Heart left ventricle (tissue), 16 donors: ENCODE measurements at places on chromosomes 12 and 14. TPM values are rescaled to one million over a fixed set of nuclear protein-coding genes. Genes with fewer than 3 reads are reported as not detected.

The EMP1 gene
- 281 TPM for total RNA-seq

DNA sequence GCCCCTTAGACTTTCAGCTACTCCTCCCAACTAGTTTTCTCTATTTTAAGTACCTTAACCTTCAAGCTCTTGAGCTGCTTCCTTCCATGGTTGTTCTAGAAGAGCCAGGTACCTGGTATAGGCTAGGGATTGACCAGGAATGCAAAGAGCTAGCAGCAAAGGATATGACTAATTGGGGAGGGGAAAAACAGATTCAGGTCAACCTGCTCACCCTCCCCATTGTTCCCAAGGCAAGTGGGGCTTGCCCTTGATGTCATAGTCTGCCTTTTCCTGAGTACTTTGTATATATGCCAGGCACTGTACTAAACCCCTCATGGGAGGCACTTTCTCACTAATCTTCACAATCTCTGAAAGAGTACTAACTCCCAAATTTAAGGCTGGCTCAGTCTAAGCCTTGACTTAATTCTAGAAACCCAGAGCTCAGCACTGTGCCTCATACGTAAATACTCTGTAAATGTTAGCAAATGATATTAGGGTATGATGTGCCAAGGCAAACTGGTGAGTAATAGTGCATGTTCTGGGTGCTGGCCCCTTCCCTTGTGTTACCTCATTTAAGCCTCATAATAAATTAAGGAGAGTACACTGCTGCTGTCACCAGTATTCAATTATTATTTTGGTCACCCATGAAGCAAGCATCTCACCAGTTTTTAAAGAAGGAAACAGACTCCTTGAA, 42.2 kb downstream of the SUDS3 start:
- no peak for DNase-seq
- H3K4me1 ChIP-seq = no peaks in the 10 kb centered on the region
- H3K36me3 ChIP-seq = peaks cover 46% of the 10 kb centered on the region
- no peaks in the 10 kb centered on the region for H3K27me3 ChIP-seq

The PCNX4 gene
- 22.1 TPM for total RNA-seq

The PCED1B gene
- total RNA-seq = 0.39 TPM

GRCh38 chr12:4270016-4270830, 3.3 kb upstream of the CCND2 start:
- peak overlapping the region; percentile 95 for H3K27ac ChIP-seq
- H3K4me1 ChIP-seq = peaks cover 48% of the 10 kb centered on the region
- peak overlapping the region; percentile 87 for H3K4me3 ChIP-seq
- peak; percentile 64 for DNase-seq

DNA sequence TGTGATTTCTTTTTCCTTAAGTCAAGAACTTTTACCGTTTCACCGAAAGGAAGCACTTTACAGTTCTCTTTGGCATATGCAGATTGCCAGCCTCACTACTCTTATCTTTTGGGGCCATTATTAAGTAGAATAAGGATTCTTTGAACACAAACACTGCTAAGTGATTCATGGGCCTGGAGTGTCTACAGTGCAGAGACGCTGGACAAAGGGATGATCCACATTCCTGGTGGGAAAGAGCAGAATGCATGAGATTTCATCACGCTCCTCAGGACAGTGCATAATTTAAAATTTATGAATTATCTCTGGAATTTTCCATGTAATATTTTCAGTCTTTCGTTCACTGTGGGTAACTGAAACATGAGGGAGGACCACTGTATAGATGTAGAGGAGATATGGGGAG, 90.2 kb downstream of the TTLL5 start:
- no peak overlapping the region for H3K27ac ChIP-seq
- H3K27me3 ChIP-seq = no peaks in the 10 kb centered on the region
- peaks cover 43% of the 10 kb centered on the region for H3K36me3 ChIP-seq
- DNase-seq = no peak
- H3K4me1 ChIP-seq = peaks cover 6% of the 10 kb centered on the region

The IRAK4 gene
- 4.6 TPM for total RNA-seq

DNA sequence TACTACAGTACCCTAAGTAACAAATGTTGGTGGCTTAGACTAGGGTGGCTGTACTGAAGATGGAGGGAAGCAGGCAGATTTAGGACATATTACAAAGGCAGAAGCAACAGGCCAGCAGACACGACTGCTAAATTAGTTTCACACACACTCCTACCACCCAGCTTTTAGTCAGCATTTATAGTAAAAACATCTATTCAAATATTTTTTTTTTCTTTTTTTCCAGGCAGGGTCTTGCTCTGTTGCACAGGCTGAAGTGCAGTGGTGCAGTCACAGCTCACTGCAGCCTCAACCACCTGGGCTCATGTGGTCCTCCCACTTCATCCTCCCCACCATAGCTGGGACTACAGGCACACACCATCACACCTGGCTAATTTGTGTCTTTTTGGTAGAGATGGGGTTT, 72.9 kb downstream of the CDK17 start:
- no peaks in the 10 kb centered on the region for H3K27me3 ChIP-seq
- DNase-seq = no peak
- H3K4me1 ChIP-seq = peaks cover 14% of the 10 kb centered on the region
- H3K27ac ChIP-seq = no peak overlapping the region
- no peak overlapping the region for H3K4me3 ChIP-seq

GRCh38 chr12:105854071-105854470, 284.7 kb downstream of the NUAK1 start:
- no peaks in the 10 kb centered on the region for H3K27me3 ChIP-seq
- no peak overlapping the region for H3K4me3 ChIP-seq
- DNase-seq = no peak
- no peak overlapping the region for H3K27ac ChIP-seq
- H3K4me1 ChIP-seq = peaks cover 28% of the 10 kb centered on the region
- no peaks in the 10 kb centered on the region for H3K36me3 ChIP-seq

DNA sequence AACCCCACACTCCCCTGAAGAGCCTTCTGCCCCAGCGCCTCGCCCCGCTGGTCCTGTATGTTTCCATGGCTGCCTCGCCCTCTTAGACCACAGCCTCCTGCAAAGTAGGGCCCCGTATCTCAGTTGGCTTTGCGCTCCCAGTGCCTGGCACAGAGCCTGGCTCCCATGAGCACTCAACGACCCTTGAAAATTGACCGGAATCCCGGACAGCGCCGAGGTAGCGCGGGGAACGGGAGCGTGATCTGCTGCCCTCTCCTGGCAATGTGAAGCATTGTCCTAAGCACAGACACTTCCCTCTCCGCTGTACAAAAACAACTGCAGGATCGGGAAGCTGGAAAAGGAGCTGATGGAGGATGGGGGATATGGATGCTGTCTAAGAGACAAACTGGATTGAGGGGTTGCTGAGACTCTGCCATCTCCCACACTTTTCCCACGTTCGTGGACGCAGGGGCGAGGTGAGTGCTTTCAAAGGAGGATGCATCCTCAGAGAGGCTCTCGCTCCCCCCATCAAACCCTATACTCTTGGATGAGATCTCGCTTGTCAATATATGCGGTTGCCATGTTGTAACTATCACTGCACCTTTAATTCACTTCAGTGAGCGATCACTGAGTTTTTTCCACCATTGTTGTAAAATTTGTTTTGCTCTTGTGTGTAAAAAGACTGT, 10.7 kb upstream of the FKBP4 start:
- no peaks in the 10 kb centered on the region for H3K27me3 ChIP-seq
- H3K36me3 ChIP-seq = no peaks in the 10 kb centered on the region
- peak; percentile 77 for DNase-seq
- H3K4me3 ChIP-seq = peak overlapping the region; percentile 34
- no peaks in the 10 kb centered on the region for H3K4me1 ChIP-seq
- H3K27ac ChIP-seq = no peak overlapping the region

The KLRB1 gene
- 2.5 TPM for total RNA-seq

The C3AR1 gene
- 1.8 TPM for total RNA-seq

GRCh38 chr12:4216187-4216927, 57.2 kb upstream of the CCND2 start:
- H3K36me3 ChIP-seq = no peaks in the 10 kb centered on the region
- H3K4me1 ChIP-seq = no peaks in the 10 kb centered on the region
- no peak overlapping the region for H3K27ac ChIP-seq
- no peak overlapping the region for H3K4me3 ChIP-seq

The GYS2 gene
- not detected for total RNA-seq

The FITM1 gene
- total RNA-seq = 107 TPM

- peaks cover 12% of the 10 kb centered on the region for H3K4me1 ChIP-seq
- DNase-seq = no peak
- H3K27ac ChIP-seq = peak overlapping the region; percentile 72
- H3K27me3 ChIP-seq = no peaks in the 10 kb centered on the region
- peak overlapping the region; percentile 22 for H3K4me3 ChIP-seq
Measured at GRCh38 chr14:90556012-90556477, 159.2 kb downstream of the CALM1 start.

GRCh38 chr14:53881921-53882320, 74.7 kb downstream of the BMP4 start:
- no peaks in the 10 kb centered on the region for H3K36me3 ChIP-seq
- no peak for DNase-seq
- H3K4me1 ChIP-seq = no peaks in the 10 kb centered on the region
- H3K4me3 ChIP-seq = no peak overlapping the region
- no peak overlapping the region for H3K27ac ChIP-seq

The C12orf56 gene
- total RNA-seq = not detected

DNA sequence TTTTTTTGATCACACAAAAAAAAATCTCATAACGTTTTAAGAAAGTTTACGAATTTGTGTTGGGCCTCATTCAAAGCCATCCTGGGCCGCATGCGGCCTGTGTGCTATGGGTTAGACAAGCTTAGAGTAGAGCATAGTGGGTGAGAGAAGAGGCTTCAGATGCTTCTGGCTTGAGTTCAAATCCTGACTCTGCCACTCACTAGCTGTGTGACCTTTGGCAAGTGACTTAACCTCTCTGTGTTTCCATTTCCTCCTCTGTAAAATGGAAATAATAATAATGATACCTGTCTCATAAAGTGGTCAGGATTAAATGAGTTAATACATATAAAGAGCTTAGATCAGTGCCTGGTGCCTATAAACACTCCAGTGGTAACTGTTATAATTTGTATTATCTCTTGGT, 6.2 kb downstream of the P2RX4 start:
- no peaks in the 10 kb centered on the region for H3K27me3 ChIP-seq
- H3K27ac ChIP-seq = no peak overlapping the region
- H3K4me1 ChIP-seq = peaks cover 18% of the 10 kb centered on the region
- H3K4me3 ChIP-seq = no peak overlapping the region
- DNase-seq = no peak

- H3K36me3 ChIP-seq = no peaks in the 10 kb centered on the region
- no peak for DNase-seq
- no peak overlapping the region for H3K4me3 ChIP-seq
- no peak overlapping the region for H3K27ac ChIP-seq
- H3K4me1 ChIP-seq = peaks cover 12% of the 10 kb centered on the region
- no peaks in the 10 kb centered on the region for H3K27me3 ChIP-seq
Measured at GRCh38 chr14:61503167-61503801, 181.9 kb downstream of the PRKCH start.

DNA sequence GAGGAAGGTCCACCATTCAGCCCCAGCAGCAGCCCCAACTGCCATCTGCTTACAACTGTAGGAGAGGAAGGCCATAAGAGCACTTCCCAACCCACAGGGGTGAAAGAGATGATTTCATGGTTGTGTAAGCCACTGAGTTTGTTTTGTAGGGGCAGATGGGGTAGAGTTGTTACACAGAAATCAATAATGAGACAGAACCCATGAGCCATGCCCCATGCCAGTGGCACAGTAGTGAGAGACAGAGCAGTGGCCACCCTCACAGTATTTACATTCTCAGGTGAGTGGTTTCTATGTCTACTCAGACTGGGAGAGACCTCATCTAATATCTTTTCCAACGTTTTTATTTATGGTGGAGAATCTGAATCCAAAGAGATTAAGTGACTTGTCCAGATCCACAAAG, 68.6 kb downstream of the NUAK1 start:
- no peaks in the 10 kb centered on the region for H3K27me3 ChIP-seq
- no peak for DNase-seq

GRCh38 chr14:68034896-68035295, 215.3 kb downstream of the RAD51B start:
- no peak overlapping the region for H3K4me3 ChIP-seq
- DNase-seq = no peak
- H3K36me3 ChIP-seq = no peaks in the 10 kb centered on the region
- no peaks in the 10 kb centered on the region for H3K27me3 ChIP-seq

DNA sequence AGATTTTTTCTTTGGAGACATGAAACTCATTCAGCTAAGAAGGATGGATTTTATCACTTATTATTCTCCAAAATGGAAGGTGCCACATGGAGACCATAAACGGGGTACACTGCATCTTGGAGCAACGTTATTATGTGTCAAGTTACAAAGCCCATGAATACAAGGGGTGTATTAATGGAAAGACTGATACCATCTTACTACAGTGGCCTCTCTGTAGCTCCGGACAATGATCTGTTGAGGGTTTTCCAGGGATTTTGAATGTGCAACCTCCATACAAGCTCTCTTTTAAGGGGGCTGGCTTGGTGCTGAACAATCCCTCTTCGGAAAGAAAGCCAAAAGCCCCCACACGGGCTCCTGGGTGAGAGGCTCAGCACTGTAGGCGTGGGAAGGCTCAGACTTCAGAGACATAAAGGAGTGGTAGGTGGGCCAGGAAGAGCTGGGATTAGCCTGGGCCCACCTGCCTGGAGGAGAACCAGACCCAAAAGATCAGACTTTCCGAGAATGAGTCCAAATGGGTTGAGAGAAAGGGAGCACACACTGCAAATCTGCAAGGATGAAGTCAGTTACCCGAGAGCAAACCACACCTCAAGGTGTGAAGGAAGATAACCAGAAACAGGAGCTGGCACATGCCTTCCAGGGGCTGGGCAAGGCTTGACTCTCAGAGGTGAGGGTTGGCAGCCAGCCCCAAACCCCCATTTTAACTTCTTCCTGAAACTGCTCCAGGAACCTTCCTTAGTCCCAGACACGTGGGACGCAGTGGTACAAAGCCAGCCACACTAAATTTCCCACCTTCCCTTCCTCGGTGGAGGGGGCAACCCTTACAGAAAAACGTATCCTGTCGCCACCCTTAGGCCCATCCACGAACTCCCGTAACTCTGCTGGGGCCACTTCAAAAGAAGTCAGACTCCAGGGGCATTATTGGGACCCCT, 1.5 kb downstream of the VPS37B start:
- H3K36me3 ChIP-seq = no peaks in the 10 kb centered on the region
- DNase-seq = no peak
- peak overlapping the region; percentile 85 for H3K4me3 ChIP-seq
- peak overlapping the region; percentile 88 for H3K27ac ChIP-seq
- no peaks in the 10 kb centered on the region for H3K27me3 ChIP-seq

The NXPH4 gene
- 8.0 TPM for total RNA-seq

The STRN3 gene
- 43.5 TPM for total RNA-seq

DNA sequence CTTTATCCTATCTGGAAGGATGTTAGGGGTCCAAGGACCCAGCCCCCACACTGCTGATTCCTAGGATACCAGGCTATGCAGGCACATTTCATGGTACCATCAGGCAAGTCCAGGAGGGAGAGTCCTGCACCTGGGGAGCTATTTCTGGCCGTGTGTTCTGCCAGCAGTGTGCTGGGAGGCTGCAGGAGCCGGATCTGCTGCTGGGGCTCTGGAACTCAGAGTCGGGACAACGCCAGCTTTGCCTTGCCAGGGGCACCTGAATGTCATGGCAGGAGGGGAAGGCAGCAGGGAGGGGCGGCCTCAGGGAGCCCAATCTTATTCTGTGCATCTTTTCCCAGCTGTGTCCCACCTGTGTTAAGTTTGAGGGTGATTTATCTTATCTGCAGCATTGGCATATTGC, 17.8 kb downstream of the SRRM4 start:
- DNase-seq = no peak
- H3K36me3 ChIP-seq = no peaks in the 10 kb centered on the region
- H3K27ac ChIP-seq = no peak overlapping the region
- no peaks in the 10 kb centered on the region for H3K27me3 ChIP-seq
- H3K4me3 ChIP-seq = no peak overlapping the region
